ENCODE measurements at places on chromosomes 7 and 10.

DNA sequence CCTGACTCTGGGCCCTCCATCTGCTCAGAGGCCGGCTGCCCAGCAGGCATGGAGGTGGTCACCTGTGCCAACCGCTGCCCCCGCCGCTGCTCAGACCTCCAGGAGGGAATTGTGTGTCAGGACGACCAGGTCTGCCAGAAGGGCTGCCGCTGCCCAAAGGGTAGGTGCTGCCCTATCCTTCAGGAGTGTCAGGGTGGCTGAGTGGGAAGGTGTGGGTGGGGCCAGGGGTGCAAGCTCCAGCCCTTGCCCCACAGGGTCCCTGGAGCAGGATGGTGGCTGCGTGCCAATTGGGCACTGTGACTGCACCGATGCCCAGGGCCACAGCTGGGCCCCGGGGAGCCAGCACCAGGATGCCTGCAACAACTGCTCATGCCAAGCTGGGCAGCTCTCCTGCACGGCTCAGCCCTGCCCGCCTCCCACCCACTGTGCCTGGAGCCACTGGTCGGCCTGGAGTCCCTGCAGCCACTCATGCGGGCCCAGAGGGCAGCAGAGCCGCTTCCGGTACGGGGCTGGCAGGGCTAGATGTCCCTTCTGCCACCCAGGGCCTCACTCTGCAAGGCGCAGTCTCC, 17.5 kb upstream of the ZNF862 start:
- DNase-seq = no peak

GRCh38 chr10:121516093-121516865, 82.0 kb downstream of the FGFR2 start:
- DNase-seq = no peak

DNA sequence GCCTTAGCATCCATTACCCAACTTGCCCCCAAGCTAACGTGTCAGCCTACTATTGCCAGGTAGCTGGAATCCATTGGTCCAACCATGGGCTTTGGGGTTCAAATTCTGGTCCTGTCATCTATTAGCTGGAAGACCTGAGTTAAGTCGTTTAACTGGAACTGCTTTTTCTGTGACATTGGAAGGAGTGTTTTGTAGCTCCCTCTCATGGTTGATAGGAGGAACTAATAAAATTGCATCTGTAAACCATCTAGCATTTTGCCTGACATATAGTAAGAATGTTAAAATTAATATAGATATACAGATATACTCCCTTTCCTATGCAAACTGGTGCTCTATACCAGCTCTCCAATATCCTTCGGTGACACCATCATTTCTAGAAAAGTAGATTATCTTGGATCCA, 23.8 kb upstream of the SLF2 start:
- no peak for DNase-seq

DNA sequence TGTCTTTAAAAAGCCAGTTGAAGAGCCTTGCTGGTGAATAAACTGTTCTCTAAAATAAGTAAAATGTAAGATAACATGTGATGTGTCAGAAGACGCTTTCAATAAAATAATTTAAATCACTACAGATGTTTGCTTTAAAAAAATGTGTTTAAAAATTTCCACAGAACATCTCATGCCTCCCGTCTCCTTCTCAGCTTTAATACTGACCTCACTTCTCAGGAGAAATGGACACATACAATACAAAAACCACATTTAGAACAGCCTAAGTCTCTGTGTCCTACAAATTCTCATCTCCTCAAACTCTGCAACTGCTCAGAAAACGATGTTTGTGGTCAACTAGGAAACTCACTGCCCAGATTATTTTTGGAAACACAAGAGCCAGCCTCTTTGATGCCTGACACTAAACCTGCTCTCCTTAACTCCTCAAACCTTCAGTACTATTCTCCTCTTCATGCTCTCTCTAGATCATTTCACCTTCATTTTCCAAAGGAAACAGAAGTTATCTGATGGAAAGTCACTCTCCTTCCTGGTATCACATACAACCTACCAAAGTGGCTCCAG, 120.3 kb downstream of the ZNF438 start:
- DNase-seq = no peak

DNA sequence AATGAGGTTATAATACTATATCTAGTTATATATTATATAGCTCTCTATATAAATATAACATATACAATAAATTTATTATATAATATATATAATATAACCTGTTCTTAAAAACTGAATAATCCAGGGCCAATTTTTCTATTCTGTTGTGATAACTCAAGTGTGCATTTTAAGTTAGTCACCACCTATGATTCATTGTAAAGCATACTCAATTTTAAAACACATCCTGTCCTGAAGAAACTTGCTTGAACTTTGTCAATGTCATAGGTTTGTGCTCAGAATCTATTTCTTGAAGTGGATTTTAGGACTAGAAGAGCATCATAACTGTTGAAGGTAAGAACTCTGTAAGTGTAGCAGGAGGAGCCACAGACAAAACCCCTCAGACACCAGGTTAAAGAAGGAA, 1209.8 kb downstream of the REEP3 start:
- DNase-seq = no peak

DNA sequence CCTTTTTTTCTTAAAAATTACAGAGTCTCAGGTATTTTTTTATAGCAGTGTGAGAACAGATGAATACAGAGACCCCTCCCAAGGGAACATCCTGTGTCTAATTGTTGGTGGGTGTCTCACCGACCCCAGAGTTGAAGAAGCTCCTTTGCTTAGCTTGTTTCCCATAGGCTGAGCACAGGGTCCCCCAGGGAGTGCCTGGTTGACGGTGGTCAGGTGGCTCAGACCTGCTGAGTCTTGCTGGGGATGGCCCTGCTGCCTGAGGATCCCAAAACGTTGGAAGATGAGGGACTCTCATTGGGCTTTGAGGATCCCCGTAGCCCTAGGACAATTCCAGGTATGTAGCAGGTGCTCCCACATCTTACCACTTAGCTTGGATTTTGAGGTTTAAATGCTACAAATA, 19.5 kb downstream of the SCART1 start:
- DNase-seq = no peak

Data from stimulated activated CD4-positive, alpha-beta T cell treated with anti-CD3 and anti-CD28 coated beads, Interleukin-15, amount 100 ng/mL, for 1 hour (primary cell).